ENCODE measurements at places on chromosomes 1 and 21.

DNA sequence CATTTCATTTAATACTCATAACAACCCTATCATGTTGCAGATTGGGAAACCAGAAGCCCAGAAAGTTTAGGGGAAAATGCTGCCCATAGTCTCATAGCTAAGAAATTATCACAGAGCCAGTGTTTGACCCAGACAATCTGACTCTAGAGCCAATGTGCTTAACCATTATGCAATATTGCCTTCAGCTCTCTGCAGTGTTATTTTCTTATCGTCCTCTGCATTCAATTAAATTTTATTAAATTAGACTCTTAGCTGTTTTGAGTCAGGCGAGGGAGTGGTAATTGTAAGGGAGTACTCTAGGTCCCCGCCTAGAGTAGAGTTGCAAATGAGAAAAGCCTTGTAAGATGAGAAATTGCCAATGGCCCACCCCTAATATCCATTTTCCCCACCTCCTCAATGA lies 191.1 kb downstream of the TTLL7 start:
- no peak for DNase-seq

DNA sequence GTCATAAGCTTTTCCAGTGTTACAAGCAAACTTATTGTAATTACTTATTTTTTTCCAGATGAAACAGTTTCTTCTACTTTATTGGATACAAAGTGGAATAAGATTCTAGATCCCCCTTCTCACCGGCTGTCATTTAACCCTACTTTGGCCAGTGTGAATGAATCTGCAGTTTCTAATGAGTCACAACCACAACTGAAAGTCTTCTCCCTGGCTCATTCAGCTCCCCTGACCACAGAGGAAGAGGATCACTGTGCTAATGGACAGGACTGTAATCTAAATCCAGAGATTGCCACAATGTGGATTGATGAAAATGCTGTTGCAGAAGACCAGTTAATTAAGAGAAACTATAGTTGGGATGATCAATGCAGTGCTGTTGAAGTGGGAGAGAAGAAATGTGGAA lies 95.5 kb downstream of the ZFYVE9 start:
- no peak for DNase-seq

- no peak for DNase-seq
Observed at GRCh38 chr21:34511181-34511580, 829 bp downstream of the KCNE1 start.

GRCh38 chr1:115074839-115075534 lies 14.3 kb downstream of the TSPAN2 start:
- DNase-seq: no peak

DNA sequence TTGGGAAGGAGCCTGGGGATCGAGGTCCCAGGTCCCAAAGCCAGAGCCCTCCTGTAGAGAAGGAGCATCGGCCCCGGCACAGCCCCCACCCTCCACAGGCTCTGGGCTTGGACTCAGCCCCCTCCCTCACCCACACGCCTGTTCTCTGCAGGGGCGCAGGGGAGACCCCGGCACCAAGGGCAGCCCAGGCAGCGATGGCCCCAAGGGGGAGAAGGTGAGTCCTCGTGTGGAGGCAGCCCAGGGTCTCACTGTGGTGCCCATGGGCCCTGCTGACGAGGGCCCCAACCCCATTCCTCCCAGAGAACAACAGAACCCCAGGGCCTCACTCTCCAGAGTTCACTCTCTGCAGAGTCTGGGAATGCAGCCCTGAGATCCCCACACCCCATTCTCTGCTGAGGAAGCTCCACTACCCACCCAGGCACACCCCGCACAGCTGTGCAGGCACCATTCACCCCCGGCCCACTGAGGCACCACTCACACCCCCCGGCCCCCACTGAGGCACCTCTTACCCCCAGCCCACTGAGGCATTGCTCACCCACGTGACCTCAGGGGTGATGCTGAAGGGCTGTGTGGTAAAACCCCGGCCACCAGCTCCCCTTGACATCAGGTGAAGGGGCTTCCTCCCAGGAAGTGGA lies 21.8 kb downstream of the COL6A2 start:
- peak; percentile 40 for DNase-seq

- no peak for DNase-seq
Observed at GRCh38 chr1:66684353-66684752, 67.9 kb upstream of the DYNLT5 start.

DNA sequence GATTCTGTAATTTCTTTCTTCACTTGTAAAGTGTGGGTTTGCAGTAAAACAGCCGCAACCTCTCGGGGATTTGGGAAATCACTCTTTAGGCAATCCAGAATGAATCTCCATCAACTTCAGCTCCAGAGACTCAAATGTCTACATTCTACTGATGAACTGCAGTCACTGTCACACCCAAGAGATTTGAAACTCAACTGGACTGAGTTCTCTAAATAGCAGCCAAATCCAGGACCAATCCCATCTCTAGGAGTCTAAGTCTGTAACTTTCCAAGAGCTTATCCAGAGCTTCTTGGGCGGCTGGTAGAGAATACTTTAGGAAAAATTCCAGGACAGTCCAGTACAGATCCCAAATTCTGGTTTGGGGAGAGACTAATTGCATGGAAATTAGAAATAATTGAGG lies 62.9 kb downstream of the ADAMTS1 start:
- no peak for DNase-seq

Data from ecto neural progenitor cell (in vitro differentiated cells).